ENCODE measurements at places on chromosomes 1 and 21.

- DNase-seq, result no peak
Measured at GRCh38 chr1:6016191-6016865, 24.1 kb upstream of the NPHP4 start.

GRCh38 chr1:217524787-217525520 lies 105.9 kb downstream of the GPATCH2 start:
- no peak for DNase-seq

GRCh38 chr1:97920276-97920831 lies 480 bp downstream of the DPYD start:
- DNase-seq, result peak; percentile 55

DNA sequence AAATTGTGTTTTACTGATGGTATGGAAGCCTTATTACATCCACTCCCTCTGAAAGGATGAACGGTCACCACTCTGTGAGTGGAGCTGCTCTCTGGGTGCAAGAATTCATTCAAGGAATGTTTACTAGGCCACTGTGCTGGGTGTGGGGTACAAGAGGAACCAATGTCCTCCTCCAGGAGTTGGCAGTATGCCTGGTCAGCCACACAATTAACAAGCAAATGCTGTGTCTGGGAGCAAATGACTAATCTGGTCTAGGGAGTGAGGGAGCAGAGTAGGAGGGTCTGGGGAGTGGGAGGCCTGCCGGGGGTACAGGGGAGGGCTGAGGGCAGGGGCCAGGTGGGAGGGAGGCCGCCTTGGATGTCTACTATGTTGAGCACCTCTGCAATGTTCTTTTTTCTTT lies 27.2 kb upstream of the TDRD10 start:
- DNase-seq, result peak; percentile 21

GRCh38 chr1:201505503-201505890 lies 1.4 kb downstream of the CSRP1 start:
- peak; percentile 5 for DNase-seq

DNA sequence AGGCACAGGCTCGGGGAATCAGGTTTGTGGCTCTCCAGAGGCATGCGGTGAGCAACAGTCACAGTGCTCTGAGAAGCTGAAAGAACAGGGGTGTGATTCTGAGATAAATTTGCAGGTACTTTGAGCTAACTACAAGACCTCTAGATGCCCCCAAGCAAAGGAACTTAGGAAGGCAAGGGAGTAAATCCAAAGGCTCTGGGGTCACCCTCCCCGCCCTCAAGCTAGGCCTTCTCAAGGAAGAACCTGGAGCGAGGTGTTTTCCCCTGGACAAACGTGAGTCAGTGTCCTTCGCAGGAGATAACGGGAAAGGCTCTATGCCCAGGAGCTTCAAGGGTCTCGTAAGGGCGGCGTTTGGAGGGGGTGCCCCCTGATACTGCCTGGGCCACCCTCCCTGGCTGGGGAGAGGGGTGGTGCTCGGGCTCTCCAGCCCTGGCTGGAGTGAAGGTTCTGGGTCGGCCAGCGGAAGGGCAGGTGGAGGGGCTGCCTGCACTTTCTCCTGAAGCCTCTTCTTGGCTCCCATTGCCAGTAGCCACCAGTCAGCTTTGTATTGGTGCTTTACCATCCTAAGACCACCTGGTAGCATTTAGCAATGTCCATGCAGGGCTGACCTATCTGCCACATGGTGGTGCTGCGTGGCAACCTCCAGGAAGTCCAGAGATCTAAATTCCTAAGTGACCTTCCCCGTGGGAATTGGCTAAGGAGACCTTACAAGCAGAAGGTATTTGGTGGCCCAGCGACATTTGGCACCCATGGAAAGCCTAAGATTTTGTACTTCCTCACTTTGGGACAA lies 44.0 kb downstream of the GPR161 start:
- DNase-seq, result no peak

DNA sequence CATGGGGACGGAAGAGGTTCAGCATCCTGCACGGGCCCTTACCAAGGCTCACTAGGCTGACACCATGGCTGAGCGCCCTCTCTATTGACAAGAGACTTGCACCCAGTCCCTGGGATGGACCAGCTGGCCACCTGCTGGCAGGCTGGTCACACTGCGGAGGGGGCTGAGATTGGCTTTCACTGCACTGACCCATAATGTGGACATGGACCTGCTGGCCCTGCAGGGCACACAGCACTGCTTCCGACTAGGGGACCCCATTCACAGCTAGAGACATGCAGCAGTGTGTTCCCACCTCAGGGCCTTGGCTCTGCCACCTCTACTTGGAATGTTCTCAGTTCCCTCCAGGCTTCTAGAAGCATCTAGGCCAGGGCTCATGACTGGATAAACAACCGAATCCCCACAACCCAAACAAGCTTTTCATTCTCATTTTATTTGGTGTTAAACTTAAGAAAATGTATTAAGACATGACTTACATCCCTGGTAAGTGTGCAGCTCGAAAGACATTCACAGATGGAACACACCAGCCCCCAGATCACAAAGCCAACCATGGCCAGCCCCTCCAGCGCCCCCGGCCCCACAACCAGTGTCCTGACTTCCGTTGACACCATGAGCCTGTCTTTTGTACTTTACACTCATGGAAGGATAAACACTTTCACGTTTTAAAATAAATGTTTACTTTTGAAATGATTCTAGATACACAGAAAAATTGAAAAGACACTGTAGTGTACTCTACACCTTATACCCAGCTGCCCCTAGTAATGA lies 9.3 kb upstream of the SRARP start:
- no peak for DNase-seq

GRCh38 chr21:15650735-15651134 lies 79.0 kb upstream of the USP25 start:
- DNase-seq, result no peak

- DNase-seq, result no peak
Measured at GRCh38 chr1:228370439-228370940, 36.1 kb downstream of the TRIM11 start.

GRCh38 chr1:198162091-198162767 lies 5.4 kb downstream of the NEK7 start:
- peak; percentile 21 for DNase-seq

DNA sequence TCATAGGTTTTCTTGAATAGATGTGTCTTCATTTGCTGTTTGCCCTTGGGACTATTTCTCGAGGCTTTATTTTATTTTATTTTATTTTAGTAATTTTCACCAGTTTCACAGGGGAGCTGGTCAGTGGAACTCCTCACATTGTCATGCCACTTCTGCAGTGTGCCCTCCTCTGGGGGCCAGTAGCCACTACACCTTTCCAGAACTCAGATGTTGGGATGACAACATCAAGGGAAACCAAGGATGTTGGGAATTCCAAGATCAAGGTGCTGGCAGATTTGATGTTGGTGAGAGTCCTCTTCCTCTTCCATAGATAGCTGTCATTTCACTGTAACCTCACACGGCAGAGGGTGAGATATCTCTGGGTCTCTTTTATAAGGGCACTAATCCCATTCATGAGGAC lies 35.5 kb downstream of the SLC26A9 start:
- no peak for DNase-seq

- DNase-seq, result no peak
Measured at GRCh38 chr1:152876827-152877226, 1.3 kb upstream of the SMCP start.

DNA sequence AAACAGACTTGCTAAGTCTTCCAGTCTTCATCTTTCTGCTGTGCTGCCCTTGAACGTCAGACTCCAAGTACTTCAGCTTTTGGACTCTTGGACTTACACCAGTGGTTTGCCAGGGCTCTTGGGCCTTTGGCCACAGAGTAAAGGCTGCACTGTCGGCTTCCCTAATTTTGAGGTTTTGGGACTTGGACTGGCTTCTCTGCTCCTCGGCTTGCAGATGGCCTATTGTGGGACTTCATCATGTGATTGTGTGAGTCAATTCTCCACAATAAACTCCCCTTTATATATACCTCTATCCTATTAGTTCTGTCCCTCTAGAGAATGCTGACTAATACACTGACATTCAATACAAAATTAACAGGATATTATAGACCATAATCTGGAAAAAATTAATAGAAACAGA lies 628.1 kb downstream of the PLPP3 start:
- no peak for DNase-seq

DNA sequence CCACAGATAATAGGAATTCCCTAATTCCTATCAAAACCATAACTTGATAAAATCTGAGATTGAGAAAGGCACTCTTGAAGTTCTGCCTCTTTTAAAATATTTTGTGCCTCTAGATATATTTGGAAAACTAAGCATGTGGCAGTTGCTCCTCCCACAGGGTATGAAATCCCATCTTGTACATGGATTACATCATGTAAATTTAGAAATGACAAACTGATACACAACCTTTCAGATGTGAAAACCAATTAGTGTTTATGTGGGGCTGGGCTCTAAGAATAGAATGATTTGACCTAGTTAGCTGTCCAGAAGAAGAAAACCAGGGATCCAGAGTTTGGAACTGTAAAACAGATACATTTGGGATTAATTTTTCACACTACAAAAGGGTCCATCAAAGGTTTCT lies 15.7 kb downstream of the LRRC53 start:
- DNase-seq, result no peak

- DNase-seq, result no peak
Measured at GRCh38 chr21:44866780-44867179, 6.7 kb downstream of the PTTG1IP start.

- peak; percentile 9 for DNase-seq
Measured at GRCh38 chr1:1371746-1372711, 3.0 kb downstream of the AURKAIP1 start.
